ENCODE measurements at places on chromosomes 12 and 14.

- no peak for DNase-seq
These were observed 99.0 kb downstream of the NUBPL start for GRCh38 chr14:31660191-31660590.

DNA sequence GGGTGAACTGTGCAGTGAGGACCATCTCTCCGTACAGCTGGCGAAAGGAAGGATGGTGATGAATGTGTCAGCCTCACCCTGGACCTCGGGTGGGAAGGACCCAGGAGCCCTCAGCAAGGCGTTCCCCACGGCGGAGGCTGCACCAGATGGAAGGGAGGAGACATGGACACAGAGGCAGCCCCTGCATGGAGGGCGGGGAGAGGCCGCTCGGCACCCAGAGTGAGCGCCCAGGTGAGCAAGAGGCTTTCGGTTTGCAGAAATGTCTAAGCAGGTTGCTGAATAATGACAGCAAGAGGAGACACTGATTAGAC is 109.9 kb downstream of the PIWIL1 start:
- no peak for DNase-seq

- no peak for DNase-seq
These were observed 3.6 kb upstream of the TTC7B start for GRCh38 chr14:90819734-90820393.

DNA sequence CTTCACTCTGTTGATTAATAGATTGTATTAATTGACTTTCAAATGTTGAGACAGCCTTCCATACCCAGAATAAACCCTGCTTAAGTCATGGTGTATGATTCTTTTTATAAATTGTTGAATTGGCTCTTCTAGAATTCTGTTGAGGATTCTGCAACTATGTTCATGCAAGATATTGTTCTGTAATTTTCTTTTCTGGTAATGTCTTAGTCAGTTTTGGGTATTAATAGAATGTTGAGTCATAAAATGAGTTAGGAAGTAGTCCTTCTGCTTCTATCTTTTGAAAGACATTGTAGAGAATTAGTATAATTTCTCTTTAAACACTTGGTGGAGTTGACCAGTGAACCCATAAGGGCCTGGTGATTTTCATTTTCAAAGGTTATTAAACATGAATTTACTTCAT is 958.9 kb downstream of the LRFN5 start:
- no peak for DNase-seq

DNA sequence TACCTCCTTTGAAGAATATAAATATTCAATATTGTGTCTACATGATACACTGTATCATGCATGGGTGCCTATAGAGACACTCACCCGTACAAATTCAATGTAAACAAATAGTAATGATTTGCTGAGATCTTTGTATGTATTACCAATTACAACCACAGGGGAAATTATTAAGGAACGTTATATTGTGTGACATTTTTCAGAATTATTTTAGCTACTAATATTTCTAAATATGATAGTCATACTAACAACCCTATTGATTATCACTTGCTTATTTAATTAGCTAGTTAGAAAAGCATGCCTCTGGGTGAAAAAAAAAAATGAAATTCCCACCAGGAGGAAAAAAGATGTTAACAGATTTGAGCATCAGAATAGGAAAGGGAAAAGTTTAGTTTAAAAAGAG is 2.1 kb downstream of the SOX5 start:
- DNase-seq: no peak

- DNase-seq: no peak
These were observed 30.0 kb upstream of the SLC38A4 start for GRCh38 chr12:46855760-46856159.

DNA sequence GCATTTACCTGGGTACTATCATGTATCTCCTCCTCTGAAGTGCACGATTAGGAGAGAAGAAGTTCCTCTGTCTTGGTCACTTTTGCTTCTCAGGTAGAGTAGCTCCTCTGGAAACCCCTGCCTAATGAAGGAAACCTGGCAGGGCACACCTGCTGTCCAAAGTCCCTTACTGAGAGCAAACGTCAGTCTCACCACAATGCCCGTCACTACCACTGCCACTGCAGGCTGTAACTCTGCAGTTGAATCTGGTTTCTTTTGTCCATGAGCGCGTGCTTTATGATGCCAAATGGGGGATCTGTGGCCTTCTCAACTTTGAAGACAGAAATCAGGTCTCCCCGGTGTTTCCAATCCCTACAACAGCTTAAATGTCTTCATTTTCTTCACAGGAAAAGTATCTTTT is 1068.6 kb downstream of the BCL11B start:
- DNase-seq: no peak

DNA sequence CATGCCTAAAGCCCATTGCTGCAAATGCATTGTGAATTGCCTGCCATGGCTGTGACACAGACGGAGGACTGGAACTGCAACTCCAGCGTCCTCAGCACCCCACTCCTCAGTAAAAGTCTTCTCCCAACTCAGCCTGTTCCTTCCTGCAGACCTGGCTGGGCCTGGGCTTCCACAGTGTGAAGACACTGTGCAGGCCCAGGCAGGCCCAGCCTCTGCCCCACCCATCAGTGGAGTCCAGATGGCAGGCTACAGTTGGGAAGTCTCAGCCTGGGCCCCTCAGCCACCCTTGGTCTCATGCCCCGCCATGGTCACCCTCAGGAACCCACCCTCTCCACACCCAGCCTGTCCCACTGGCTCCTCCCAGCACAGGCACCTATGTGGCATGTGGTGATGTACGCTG is 22.0 kb downstream of the VSX2 start:
- no peak for DNase-seq

DNA sequence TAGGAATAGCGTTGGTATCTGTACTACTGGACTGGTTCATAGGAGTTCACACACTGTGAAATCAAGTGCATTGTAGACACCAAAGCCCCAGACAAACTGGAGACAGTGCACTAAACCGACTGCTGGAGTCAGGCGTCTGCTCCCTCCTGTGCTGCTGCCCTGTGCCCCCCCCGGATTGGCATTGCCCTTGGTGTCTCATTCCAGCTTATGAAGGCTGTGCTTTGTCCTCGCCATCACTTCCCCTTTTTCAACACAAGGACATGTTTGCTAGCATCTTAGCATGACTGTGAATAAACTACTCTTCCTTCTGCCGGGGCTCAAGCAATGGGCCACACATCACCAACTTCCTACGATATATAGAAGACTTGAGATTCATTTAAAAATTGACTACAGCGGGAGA is 84.0 kb downstream of the TMCC3 start:
- DNase-seq: no peak

GRCh38 chr14:34463598-34463961 is 1.5 kb upstream of the SPTSSA start:
- DNase-seq: no peak

- DNase-seq: no peak
These were observed 42.0 kb upstream of the CHPT1 start for GRCh38 chr12:101655393-101655792.

DNA sequence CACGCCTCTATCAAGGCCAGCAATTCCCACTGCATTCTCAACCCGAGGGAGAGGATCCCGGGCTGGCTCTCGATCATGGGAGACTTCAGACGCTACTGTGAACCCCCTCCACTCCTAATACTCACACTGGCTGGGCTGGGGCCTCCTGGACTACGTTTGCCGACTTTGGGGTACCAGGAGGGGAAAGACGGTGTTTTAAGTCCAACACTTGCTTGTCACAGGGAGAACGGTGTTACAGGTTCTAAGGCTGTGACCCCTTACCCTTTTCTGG is 463 bp downstream of the NACA start:
- no peak for DNase-seq

- no peak for DNase-seq
These were observed 16.1 kb upstream of the KRT73 start for GRCh38 chr12:52634266-52635056.

- no peak for DNase-seq
These were observed 338.6 kb downstream of the APAF1 start for GRCh38 chr12:98983647-98984046.

GRCh38 chr14:67491741-67492507 is 3.4 kb upstream of the TMEM229B start:
- DNase-seq: no peak

DNA sequence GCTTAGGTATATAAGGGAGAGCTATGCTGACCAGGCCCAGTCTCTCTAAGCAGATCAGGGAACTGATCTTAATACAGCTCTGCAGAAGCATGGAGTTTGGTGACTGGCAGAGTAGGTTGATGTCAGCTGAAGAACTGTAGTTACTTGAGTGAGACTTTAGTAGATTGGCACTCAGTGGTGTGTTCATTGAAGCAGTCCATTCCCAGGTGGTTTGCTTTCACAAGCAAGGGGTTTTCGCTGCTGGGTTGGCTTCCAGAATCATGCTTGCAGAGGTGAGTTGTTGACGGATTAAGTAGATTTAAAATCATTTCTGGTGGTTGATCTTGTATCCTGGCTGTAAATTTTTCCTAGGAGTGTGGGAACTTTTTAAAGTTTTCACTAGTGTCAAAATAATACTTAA is 6.5 kb upstream of the DHRS7 start:
- no peak for DNase-seq

- no peak for DNase-seq
These were observed 481.8 kb downstream of the TMEM117 start for GRCh38 chr12:44317651-44318126.

GRCh38 chr14:76101391-76102379 is 50.0 kb upstream of the GPATCH2L start:
- no peak for DNase-seq

DNA sequence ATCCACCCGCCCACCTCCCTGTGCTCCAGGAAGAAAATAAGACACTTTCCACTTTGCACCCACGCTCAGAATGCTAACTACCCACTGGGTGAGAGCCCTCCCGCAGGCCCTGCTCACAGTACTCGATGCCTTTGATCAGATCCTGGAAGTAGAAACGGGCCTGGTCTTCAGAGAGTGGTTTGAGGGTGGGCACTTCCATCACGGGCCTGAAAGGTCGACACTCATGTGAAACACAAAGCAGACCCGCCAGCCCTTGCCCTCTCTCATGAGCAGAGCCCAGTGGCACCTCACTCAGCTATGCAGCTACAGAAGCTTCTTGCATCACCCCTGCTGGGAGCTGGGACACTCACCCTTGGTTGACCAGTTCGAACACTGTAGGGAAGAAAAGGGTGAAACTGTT is 41.1 kb downstream of the CAMKK2 start:
- no peak for DNase-seq

DNA sequence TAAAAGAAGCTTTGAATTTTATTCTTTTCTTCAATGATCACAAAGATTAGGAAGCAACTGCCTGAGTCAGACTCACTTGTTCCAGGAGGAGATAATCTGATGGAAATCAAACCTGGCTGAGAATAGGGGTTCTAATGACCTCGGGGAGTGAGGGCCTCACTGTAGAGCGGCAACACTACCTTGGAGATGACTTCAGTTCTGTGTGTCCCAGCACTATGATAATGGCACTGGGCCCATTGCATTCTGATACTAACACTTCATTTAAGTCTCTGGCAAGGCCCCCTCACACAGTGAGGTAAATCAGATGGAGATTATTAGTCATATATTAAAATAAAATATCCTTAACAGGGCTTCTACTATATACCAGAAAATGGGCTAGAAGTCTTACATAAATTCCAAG is 233.3 kb upstream of the EGLN3 start:
- DNase-seq: no peak

Data from activated CD4-positive, alpha-beta T cell treated with anti-CD3 and anti-CD28 coated beads for 4 hours (primary cell).